IPS-NIHi11 (cell line): ENCODE measurements at places on chromosomes 7 and 10.
A peak's percentile ranks its signal among the peaks of the same experiment; 100 is the strongest.

GRCh38 chr10:92180399-92180798 lies 110.5 kb downstream of the CPEB3 start:
- no peak for DNase-seq

- DNase-seq, result no peak
Observed at GRCh38 chr10:77144656-77145055, 493.0 kb downstream of the KCNMA1 start.

DNA sequence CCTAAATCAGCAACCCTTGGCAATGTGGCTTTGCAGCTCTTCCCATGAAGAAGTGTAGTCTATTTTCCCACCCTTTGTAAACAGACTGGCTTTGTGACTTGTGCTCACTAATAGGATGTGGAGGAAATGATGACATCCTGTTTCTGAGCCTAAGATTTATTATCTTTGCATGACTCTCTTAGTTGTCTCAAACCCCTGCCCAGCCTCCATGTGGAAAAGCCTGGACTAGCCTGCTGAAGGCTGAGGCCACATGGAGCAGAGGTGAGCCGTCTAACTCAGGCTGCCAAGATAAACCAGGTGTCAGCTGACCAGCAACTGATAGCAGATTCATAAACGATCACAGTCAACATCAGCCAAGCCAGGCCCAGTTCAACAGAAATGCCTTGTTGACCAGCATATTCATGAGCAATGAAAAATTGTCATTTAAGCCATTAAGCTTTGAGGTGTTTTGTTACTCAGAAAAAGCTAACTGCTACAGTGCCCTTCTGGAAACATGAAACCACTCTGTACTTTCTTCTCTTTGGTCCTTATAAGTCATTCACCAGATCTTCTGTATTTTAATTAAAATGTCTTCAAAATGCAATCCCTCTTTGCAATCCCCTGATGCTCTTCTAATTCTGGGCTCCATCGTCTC lies 586.3 kb upstream of the ANKRD30A start:
- no peak for DNase-seq

DNA sequence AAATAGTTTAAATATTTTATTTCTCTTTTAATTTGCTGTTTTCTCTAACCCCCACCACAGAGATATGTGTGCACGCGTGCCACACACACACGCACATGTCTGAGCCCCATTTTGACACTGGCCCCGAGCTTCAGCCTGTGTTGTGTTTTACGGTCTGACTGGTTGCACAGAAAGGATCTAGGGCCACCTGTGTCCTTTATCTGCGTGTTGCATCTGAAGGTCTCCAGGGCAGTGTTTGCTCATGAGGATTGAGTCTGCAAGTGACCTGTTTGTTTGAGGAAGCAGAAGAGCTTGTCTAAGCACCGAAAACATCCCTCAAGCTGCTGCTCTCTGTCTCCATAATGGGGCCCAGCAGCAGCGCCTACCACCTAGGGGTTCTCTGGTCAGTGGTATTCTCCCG lies 266.4 kb upstream of the LYZL1 start:
- no peak for DNase-seq

- peak; percentile 51 for DNase-seq
Observed at GRCh38 chr7:104927055-104927454, 87.0 kb upstream of the KMT2E start.

GRCh38 chr7:19508124-19508523 lies 200.7 kb downstream of the POLR1F start:
- DNase-seq, result no peak

GRCh38 chr10:125578658-125579315 lies 104.2 kb downstream of the TEX36 start:
- DNase-seq, result no peak
